ENCODE measurements at places on chromosomes 2 and 18.

- DNase-seq: no peak
Measured at GRCh38 chr2:55159037-55159651, 72.9 kb downstream of the CLHC1 start.

DNA sequence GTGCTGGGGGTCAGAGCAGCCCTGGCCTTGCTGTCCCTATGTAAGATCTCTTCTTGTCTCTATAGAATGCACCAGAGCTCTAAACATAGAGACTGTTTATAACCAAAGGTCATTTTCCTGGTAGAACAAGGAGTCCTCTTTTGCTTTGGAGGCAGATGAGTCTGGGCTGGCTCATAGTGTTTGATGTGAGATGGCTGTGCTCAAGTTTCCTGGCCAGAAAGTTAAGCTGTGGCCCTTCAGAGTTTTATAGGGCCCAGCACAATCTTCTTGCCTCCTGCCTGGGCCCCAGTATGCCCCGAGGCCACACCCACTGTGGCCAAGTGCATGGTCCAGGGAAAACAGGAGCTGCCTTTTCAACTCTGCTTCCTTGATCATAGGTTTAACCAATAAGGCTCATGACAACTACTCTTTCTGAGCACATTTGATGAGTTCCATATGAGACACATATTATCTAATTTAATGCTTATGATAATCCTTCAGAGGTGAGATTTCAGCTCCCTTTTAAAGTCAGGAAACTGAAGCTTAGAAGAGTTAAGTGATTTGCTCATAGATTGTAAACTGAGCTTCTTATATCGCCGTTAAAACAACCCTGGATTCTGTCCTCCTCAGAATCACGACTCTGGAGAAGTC, 66.3 kb downstream of the MYCN start:
- DNase-seq: no peak

DNA sequence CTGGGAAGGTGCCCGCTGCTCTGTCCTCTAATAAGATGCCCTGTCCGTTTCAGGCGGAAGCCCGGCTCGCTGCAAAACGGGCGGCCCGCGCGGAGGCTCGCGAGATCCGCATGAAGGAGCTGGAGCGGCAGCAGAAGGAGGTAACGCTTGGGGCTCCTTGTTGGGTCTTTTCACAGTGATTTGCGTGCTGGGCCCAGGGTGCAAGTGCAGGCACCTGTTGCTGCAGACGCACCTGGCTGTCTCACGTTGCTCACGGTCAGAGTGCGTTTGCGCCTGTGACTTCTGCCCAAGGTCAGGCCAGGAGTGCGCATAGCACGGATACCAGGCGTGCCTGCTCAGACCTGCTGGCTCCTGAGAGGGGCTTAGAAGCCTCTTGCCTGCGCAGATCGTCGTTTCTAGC, 81.1 kb downstream of the LRRFIP1 start:
- no peak for DNase-seq

- no peak for DNase-seq
Measured at GRCh38 chr2:45712570-45712969, 61.1 kb downstream of the PRKCE start.

DNA sequence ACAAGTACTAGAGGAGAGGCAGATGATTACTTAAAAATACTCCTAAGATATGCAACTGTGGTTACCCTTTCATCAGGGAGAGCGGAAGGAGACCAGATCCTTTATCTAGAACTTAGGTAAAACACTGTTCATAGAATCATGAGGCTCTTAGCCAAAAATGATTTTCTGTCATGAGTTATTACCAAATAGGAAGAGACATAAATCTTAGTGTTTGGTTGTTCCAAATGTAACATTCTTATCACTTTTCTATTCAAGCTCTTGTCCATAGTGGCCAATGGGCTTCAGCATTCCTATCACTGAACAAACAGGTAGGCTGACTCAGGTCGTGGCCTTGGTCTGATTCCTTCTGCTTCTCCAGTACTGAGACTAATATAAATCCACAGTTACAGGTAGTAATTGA, 38.5 kb downstream of the RPRD1A start:
- DNase-seq: no peak

DNA sequence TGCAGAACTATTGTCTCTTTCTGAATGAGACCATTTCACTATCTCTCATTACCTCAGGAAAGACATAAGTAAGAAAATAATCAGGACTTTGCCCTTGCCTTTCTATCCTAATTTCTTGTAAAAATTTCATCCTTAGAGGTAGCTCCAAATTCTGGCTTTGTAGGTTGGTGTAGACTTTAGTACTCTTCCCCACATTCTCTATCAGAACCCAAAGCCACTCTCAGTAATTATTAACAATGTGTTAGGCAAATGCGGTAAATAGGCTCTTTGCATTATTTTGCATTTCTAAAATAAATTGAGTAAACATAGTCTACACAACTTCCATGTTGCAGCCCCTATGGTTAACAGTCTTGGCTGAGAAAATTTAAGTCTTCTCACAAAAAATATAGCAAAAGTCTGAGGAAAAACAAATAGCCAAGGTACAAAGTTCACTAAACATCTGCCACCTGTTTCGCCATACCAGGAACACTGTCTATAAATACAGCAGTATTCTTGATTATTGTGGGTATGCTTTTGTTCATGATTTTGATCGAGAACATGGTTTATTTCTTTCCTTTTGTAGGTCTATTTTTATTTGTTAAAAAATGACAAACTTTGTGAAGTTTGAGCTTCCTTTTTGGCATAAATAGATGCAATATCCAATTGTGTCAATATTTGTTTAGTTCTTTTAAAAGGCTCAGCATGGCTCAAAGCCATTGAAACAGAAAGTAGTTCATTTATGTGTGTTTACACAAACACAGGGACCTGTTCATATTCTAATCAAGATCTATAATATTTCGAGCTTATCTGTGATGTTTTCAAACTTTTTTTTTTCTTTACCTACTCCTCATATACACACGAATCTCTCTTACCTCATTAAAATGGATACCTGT, 1061.5 kb downstream of the CNTNAP5 start:
- DNase-seq: no peak

DNA sequence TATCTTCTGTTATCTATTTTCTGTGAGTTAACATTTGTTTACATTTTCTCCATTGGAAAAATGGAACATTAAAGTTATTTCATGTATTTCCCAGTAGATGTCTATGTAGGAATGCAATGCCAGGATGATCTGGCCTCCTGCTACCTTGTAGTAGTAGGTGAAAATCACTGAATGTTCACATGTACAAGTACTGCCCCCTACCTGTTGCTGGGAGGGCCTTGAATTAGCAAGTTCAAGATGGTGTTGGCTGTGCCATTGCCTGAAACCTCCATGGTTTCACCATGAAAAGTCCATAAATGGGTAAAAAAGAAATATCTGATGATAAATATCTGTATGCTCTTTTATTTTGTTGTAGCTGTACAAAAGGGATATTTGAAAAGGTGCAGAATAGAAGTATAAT, 30.7 kb downstream of the XRCC5 start:
- DNase-seq: no peak

DNA sequence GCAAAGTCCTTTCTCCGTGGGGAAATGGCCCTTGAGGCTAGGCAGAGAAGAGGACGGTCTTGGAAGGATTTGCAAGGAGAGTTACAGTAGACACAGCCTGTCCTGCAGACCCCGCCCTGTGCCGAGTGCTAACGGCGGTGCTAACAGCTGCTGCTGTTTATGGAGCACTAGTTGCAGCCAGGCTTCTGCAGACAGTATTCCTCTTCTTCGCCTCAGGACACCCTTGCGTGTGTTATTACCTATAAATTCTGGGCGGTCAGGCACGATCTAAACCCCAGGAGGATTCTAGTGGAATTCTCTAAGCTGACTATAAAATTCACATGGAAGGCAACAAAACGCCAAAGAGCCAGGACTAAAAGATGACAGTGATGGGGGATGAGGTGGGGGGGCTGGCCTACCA, 139.8 kb downstream of the GLI2 start:
- DNase-seq: no peak

GRCh38 chr2:233068762-233069418, 8.7 kb downstream of the INPP5D start:
- no peak for DNase-seq

GRCh38 chr18:60189856-60190255, 182.7 kb downstream of the MC4R start:
- no peak for DNase-seq

GRCh38 chr2:8680822-8681760, 765 bp upstream of the ID2 start:
- DNase-seq: peak; percentile 47

DNA sequence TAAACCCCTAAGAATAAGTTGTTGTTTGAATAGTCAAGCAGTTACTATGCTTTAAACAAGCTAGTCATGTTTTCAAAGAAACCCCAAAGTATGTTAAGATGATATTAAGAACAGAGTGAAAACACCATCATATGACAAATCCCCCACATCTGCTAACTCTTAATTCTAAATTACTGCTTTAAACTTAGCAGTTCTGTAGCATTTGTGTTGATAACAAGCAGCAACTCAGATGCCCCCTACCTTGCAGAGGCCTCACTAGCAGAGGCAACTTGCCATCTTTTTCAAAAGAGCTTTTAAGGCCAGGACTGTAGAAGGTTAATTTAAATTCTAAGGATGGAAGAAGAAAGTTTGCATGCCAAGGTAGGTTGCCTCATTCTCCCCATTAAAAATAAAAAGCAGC, 376.2 kb downstream of the SETBP1 start:
- DNase-seq: no peak

- no peak for DNase-seq
Measured at GRCh38 chr18:38899252-38899651, 1333.7 kb upstream of the CELF4 start.

DNA sequence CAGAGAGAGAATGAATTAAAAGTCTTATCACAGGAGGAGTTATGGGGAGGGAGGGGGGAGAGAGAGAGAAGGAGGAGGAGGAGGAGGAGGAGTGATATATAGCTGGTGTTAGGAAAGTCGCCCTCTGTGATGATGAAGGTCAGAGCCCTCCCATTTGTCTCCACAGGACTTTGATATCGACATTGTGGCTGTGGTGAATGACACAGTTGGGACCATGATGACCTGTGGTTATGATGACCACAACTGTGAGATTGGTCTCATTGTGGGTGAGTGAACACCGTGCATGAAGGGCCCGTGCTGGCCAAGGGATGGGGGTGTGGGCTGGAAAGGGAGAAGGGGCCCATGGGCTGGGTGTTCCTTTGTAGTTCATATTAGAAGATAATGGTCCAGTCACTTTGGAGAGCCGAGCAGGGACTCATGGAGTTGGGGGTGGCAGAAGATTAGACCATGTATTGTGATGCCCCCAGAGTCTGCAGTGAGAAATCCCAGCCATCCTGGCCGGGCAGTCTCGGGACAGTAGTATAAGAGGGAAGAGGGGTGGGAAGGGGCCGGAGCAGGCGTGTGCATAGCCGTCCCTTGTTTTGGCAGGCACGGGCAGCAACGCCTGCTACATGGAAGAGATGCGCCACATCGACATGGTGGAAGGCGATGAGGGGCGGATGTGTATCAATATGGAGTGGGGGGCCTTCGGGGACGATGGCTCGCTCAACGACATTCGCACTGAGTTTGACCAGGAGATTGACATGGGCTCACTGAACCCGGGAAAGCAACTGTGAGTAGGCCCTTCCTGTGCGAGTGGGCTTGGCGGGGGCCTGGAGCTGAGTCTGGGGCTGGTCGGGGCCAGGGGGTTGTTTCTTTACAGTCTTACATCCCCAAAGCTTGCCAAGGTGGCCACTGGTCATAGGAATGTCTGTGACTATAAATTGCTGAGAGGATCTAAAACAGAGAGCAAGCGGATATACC, 40.0 kb downstream of the HK2 start:
- DNase-seq: no peak

- no peak for DNase-seq
Measured at GRCh38 chr2:173659509-173659908, 304.8 kb downstream of the CDCA7 start.

- DNase-seq: no peak
Measured at GRCh38 chr18:154151-154550, 4.2 kb upstream of the USP14 start.

GRCh38 chr2:120206022-120206581, 17.1 kb downstream of the TMEM185B start:
- no peak for DNase-seq

GRCh38 chr18:34978953-34979608, 62.1 kb upstream of the MAPRE2 start:
- DNase-seq: peak; percentile 54

- DNase-seq: no peak
Measured at GRCh38 chr2:42792583-42793333, at the start of gene HAAO. Gene HAAO (minus strand): TSS chr2:42792583. CDS start chr2:42792536, 47 bp downstream.

DNA sequence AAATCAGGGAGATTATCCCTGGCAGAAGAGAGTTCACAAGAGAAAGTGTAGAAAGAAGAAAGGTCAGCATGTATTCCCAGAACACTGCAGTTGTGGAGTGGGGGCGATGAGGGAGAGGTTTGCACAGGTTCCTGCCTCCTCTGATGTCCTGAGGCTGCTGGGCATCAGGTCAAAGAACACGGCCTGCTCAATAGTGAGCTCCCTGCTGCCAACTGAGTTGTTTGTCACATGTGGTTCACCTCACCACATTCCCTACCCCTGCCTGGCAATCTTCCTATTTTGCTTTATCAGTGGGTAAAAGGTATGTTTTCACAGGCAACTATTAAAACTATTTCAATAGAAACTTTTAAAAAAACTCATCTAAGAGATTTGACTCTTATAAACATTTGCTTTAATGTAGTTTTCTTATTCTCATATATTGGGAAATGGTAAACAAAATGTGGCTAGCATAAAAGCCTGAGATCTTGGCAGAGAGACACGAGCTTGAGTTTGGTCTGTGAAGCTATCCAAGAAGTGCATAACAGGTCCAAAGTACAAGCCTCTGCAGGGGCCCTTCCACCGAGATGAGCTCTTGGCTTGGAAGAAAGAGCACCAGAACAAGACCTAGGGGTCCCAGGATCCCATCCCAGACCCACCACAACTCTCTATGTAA, 123.9 kb upstream of the SRD5A2 start:
- DNase-seq: no peak

GRCh38 chr18:36601316-36601715, 227.5 kb downstream of the TPGS2 start:
- DNase-seq: no peak

DNA sequence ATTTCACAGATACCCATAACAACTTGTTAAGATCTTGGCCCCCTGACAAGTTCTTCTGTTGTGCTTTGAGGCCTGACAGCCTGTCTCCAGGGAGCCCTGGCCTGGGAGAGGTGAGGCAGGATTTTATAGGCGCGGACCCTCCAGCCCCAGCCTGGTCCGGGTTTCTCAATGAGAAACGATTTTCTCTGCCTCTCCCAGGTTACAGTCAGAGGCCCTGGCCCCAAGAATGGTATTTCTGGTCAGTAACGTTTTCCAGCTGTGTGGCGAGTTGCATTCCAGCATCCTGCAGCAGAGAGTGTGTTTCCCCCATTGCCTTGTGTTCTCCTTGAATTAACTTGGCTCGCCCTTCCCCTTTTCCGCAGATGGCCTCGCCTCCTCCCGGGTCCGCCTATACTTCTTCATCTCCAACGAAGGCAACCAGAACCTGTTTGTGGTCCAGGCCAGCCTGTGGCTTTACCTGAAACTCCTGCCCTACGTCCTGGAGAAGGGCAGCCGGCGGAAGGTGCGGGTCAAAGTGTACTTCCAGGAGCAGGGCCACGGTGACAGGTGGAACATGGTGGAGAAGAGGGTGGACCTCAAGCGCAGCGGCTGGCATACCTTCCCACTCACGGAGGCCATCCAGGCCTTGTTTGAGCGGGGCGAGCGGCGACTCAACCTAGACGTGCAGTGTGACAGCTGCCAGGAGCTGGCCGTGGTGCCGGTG, 3.0 kb downstream of the INHBB start:
- no peak for DNase-seq

- DNase-seq: no peak
Measured at GRCh38 chr2:46702537-46702936, 213.1 kb downstream of the MCFD2 start.

- no peak for DNase-seq
Measured at GRCh38 chr2:25230198-25230947, 62.0 kb upstream of the POMC start.

GRCh38 chr18:57207124-57207916, 60.4 kb downstream of the BOD1L2 start:
- no peak for DNase-seq

All from activated gamma-delta T cell treated with Interleukin-2 at 50 U/mL for 16 hours (primary cell).